ENCODE measurements at places on chromosomes 13 and 19.

GRCh38 chr19:11007962-11008532, 47.2 kb downstream of the SMARCA4 start:
- no peak for DNase-seq

DNA sequence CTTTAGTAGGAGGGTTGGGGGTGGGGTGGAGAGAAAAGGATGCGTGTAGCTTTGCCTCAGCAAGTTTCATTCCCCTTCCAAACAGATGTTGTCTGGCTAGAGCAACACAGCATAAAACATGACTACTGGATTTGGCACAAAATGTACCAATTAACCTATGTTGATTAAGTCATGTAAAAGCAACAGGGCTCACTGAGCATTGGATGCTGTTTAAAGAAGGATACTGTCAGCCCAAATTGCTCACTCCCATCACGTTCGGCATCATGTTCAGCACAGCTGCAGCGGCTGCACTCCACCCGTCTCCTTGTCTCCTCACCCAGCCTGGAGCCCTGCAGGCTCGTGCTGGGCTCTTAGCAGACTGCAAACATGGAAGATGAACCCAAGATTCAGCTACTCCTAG, 77.5 kb downstream of the DLEU7 start:
- no peak for DNase-seq

DNA sequence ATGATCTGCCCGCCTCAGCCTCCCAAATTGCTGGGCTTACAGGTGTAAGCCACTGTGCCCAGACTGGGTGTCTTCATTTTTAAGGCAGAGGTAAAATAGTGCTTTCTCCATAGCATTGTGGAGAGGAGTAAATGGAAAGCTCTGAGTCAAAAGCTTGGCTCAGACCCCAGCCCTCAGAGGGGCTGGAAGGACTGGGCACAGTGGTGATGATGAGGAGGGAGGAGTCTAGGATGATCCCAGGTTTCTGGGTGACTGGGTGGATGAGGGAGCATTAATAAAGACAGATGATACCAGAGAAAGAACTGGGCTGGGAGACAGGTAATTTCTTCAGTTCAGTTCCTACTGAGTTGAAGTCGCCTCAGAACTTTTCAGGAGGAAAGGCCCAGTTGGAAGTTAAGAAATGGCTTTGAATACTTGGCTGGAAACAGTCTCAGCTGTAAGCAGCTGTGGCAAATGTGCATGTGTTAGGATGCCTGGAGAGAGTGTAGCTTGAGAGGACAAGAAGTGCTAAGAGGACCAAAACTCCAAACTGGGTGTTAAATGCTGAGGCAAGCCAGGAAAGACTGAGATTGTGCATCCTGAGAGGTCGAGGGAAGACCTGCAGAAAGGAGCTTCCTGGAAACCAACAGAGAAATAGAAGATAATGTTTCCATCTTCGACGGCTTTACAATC, 37.1 kb upstream of the MEDAG start:
- DNase-seq: no peak

- DNase-seq: no peak
Measured at GRCh38 chr19:38172001-38172400, 52.0 kb downstream of the DPF1 start.

DNA sequence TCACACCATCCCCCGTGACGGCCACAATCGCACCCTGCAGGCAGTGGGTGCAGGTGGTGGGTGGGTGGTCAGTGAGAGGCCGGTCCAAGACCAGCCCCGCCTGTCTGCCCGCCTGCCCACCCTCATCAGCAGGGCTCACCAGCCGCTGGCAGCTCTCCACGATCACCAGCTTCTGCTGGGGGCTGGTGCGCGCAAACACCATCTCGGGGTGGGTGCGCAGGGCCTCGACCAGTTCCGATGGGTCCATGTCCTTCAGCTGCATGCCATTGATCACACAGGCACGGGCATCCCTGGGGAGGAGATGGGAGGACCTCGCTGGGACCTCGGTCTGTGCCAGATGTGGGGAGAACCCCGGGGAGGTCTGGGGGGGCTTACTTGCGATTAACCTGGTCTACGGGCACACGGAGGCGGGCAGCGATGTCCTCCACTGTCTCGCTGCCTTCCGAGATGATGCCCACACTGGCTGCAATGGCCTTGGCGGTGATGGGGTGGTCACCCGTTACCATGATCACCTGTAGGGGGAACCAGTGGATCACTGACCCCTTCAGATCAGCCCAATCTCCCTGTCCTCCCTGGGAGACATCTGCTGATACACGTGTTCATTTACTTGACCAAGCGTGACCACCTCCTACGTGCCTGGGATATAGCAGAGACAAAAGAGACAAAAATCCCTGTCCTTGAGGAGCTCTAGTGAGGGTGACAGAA, 8.0 kb downstream of the ATP4A start:
- DNase-seq: no peak

DNA sequence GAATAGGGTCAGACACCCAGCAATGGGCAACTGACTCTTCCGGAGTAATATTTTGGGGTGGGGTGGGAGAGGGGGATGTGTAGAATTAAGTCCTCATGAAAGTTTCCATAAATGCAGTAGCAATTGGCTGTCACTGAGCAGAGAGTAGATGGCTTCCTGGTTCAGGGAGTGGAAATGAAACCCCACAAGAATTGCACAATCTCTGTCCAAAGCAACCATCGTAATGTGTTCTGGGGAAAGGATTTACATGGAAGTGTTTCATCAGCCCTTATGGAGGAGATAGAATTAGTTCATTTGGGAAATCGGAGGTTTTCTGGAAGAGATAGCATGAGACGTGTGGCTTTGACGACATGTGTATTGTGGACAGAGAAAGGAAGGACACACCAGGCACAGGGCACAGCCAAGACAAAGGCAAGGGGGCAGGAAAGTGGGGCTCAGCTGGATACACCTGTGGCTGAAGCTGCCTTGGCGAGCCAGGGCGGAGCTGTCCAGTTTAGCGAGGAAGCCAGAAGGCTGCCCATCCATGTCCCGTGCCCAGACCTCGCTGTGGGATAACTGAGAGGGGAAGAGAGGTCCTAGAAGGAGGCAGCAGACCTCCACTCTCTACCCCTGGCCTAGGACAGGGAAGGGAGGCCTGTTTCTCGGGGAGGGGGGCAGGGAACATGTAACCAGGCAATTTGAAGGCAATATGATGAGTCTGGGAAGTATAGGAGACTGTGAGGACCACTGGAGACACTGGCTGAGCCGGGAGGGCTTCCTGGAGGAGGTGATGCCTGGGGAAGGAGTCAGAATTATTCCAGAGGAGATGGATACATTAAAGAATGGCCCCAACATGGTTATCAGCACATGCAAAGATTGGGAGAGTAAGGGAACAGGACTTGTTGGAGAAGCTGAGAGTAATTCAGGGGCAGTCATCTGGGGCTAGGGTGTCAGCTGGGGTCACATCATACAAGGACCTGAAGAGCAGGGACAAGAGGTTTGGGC, 2.6 kb upstream of the CLEC4G start:
- no peak for DNase-seq

GRCh38 chr19:48154003-48154402, 16.1 kb downstream of the LIG1 start:
- DNase-seq: no peak

DNA sequence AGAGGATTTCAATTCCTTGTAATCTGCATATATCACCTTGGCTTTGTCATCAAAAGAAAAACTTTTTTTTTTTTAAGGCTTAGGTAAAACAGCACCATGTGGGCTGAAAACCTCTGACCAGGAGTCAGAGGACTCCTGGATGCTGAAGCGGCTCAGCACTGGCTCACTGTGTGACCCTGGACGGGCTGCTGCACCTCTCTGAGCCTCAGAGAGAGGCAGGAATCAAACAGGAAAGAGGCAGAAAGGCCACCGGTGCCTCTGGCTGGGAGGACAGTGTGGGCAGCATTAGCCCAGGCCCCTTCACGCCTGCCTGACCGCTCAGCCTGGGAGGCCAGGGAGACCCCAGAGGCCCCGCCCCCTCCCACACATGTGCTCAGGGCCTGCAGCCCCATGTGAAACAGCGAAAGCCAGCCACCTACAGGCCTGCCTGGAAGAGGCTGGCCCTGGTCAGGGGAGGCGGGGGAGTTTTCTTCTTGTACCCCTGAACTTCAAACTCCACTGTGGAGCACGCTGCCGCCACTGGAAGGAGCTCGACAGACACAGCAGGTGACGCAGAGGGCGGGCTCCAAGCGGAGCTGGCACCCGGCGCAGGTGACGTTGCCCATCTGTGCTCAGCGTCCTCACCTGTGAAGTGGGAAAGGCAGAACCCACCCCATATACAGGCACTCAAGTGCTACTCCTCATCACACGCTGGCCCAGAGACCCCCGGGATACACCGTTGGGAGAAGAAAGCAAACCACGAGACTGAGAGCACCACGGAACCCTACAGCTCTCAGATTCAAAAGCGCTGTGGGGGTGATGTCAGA, 39.7 kb downstream of the MLLT1 start:
- DNase-seq: no peak

- DNase-seq: no peak
Measured at GRCh38 chr19:16608290-16608739, 19.7 kb downstream of the MED26 start.

GRCh38 chr13:34076943-34077703, 259.2 kb downstream of the RFC3 start:
- no peak for DNase-seq

- no peak for DNase-seq
Measured at GRCh38 chr19:41637484-41637883, 10.6 kb upstream of the CEACAM4 start.

GRCh38 chr13:21079761-21080592, 18.6 kb upstream of the LATS2 start:
- DNase-seq: no peak

GRCh38 chr13:40679480-40679985, 13.1 kb upstream of the FOXO1 start:
- no peak for DNase-seq

DNA sequence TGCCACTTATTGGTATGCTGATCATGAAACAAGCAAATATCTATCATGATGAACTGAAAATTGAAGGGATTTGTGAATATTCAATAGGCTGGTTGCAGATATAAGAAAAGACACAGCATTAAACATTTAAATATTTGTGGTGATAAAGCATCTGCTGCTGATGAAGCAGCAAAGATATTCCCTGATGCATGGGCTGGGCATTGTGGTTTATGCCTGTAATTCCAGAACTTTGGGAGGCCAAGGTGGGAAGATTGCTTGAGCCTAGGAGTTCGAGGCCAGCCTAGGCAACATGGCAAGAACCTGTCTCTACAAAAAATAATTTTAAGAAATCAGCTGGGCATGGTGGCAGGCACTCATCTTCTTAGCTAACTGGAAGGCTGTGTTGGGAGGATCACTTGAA, 54.5 kb downstream of the GPR180 start:
- DNase-seq: no peak

DNA sequence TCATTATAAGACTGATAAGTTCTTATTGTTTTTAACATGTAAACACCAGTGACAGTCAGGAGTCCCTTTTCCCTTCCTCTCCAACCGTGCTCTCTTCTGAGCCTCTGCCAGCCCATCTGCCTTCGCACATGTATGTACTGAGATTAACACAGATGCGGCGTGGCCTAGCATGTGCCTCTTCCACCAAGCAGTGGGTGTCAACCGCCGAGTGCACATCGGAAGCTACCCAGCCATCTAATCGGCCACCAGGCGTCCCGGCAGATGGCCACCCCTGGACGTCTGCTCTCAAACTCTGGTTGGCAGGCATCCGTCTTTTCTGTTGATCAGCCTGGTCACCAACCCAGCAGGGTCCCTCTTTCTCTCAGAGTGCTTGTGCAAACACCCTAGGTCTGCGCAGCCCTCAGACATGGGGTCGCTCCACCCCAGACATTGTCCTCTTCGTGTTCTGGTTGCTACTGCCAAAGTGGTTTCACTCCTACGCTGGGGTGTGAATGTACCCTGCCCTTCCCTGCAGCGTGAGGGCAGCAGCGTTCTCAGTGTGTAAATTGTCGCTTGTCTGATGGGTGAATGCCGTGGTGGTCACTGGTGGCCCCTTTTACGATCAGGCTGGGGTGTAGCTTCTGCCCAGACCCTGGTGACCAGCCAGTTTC, 57.7 kb upstream of the LDLR start:
- DNase-seq: no peak

DNA sequence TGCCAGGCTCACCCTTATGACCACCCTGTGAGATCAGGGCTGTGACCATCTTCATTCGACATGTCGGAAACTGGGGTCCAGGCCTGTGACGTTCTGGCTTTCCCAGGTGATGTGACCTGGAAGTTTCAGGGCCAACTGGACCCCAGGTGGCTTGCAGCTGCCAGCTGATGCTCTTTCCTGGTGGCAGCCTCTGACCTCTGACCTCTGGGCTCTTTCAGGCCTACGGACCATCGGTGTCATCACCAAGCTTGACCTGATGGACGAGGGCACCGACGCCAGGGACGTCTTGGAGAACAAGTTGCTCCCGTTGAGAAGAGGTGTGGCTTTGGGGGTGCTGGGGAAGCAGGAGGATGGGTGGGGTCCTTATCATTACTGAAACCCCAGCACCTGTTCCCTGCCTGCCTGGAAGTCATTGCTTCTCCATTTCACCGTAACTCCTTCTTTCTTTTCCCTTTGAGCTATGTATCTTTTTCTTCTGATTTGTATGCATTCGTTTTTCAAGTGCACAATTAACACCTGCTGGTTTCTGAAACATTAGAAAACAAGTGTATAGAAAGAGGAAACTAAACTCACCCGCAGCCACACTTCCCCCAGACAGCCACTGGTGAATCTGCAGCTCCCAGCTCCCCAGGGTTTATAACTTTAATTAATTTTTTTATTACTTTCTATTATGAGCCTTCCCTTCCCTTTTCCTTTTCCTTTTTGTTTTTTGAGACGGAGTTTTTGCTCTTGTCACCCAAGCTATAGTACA, 58.9 kb downstream of the TMED1 start:
- DNase-seq: no peak

GRCh38 chr19:4051175-4052101, 15.3 kb downstream of the ZBTB7A start:
- no peak for DNase-seq

DNA sequence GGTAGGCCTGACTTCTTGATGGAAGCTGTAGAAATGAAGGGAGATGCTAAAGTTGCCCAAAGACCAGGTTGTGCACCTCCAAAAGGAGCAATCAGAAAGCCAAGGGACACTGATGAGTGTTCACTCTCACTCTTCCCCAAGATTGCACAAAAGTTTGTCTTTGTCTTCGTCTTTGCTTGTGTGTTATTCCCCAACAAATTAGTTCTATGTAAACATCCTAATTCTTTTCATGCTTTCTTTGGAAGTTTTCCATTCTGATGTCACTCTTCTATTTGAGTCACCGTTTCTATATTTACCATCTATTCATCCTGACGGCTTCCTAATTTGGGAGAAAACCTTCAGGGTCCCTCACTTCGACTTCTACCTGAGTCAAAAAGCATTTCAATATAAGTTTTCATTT, 3.7 kb upstream of the TMEM272 start:
- DNase-seq: no peak

DNA sequence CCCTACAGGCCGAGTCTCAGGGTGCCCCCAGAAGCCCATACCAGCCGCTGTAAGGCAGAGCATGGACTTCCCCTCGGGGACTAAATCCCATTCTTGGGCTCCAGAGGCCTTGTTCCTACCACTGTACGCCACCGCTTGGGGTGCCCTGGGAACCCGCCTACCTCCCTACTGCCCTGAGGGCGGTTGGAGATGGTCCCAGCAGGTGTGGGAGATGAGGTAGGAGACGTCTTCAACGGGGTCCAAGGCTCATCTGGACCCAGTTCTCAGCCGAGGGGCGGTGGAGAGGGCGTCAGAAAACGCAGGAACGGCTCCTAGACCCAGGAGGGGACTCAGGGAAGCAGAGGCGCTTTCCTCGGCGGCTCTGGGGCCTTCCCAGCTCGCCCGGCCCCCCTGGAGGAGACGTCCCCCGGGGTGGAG, 833 bp upstream of the ZIK1 start:
- DNase-seq: no peak

GRCh38 chr19:3671680-3672574, 28.3 kb downstream of the PIP5K1C start:
- no peak for DNase-seq

- no peak for DNase-seq
Measured at GRCh38 chr19:29483641-29483920, 42.2 kb upstream of the VSTM2B start.
